Suprapubic skin (tissue), 4 donors: ENCODE measurements at places on chromosomes 1 and 21.

DNA sequence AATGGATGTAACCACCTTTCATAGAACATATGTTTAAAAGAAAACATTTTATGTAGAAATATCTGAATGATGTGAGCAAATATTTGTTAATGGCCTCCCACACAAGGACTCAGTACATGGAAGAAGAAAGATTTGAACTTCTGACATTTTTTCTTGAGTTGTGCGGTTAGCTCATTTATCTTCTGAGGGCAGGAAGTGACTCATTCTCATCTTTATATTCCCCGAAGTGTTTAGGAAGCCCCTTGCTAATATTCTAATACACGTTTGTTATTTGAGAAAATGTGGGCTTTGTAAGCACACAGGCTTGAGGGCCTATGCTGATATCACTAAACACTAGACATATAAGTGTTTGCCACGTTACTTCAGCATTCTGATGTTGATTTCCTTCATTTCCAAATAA lies 392.5 kb upstream of the PTBP2 start:
- DNase-seq, result no peak

DNA sequence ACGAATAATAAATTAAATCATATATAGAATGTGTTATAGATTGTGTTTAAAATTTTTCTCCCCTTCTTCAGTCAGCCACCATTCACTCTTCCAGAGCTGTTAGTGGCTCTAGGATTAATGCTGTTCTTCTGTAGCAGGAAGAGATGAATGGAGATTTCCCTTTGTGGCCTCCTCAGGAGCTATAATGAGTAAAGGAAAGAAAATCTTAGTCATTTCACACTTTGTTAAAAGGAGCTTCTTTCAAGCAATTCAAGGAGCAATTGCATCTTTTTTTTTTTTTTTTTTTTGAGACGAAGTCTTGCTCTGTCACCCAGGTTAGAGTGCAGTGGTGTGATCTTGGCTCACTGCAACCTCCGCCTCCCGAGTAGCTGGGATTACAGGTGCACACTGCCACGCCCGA lies 23.7 kb upstream of the TMCO2 start:
- DNase-seq, result no peak

DNA sequence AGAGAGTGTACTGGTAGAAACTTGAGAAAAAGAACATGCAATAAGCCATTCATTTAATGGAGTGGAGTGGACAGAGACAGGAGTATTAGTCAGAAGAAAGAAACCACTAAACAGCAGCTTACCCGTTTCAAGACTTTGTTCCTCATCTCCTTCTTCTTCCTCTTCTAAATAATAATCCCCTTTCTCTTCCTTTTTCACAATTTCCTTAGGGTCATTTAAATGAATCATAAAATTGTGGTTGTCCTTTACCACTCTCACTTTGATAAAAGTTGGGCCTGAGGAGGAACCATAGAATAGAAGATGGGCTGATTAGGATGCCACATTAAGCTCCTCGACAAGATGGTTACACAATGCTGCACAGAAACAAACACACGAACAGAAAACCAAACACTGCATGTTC lies 109.6 kb downstream of the WDR3 start:
- no peak for DNase-seq

DNA sequence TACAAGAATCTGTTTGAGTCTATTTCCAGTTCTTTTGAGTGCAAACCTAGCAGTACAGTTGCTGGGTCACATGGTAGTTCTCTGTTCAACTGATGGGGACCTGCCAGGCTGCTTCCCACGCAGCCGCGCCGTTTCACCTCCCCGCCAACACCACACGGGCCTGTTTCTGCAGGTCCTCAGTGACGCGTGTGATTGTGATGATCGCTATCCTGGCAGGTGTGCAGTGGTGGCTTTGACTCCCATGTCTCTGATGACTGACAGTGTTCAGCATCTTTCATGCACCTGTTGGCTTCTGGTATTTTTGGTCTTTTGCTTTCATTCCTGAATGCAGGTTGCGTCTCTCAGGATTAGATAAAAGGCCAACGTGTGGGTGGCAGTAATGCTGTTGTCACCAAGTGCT lies 41.6 kb downstream of the FAAP20 start:
- DNase-seq, result no peak

DNA sequence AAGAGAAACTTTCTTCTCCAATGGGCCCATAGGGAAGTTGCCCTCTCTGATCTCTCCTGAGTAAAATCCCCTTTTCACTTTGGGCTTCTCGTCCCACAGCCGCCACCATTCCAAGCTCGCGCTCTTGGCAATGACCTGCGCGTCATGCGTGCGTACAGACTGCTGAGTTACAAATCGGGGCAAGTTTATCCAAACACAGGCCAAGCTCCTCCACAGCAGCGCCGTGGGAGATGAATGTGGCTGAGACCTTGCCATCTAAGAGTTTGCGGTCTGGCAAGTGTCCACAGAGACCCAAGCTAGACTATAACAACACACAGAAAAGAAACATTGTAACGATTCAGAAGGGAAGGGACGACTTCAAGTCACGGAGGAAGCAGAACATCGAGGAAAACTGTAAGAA lies 116.3 kb upstream of the SOD1 start:
- no peak for DNase-seq

DNA sequence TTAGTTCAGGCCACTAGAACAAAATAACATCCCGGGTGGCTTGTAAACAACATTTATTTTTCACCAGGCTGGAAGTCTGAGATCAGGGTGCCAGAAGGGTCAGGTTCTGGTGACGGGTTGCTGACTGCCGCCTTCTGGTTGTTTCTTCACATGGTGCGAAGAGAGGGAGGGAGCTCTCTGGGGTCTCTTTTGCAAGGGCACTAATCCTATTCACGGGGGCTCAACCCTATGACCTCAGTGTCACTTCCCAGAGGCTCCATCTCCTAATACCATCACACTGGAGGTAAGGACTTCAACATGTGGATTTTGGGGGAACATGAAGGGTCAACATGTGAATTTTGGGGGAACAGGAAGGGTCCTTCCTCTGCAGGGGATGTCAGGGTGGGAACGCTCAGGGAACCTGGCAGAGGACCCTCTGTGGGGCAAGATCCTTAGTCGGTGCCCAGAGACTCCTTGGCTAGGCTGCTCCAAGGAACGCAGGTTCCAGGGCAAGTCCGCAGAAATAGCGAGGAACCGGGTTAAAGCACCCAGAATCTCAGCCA lies 8.7 kb upstream of the C2CD2 start:
- no peak for DNase-seq

DNA sequence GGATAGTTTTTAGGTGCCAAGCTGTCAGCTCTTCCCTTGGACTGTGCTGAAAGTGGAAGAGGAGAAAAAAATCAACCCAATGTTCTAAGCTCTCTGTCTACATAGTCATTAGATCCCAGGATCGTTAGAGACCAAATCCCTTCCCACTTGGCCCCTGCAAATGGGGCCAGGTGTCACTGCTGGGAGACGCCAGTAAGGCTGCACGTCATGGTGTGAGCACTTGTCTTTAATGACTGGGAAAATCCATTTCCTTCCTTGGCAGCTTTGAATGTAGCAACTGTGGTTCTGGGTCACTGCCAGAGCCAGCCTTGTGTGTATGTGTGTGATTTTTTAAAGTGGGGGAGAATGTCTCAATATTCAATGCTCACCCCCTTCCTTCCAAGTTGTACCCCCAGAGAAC lies 59.9 kb downstream of the MAN1C1 start:
- DNase-seq, result no peak

DNA sequence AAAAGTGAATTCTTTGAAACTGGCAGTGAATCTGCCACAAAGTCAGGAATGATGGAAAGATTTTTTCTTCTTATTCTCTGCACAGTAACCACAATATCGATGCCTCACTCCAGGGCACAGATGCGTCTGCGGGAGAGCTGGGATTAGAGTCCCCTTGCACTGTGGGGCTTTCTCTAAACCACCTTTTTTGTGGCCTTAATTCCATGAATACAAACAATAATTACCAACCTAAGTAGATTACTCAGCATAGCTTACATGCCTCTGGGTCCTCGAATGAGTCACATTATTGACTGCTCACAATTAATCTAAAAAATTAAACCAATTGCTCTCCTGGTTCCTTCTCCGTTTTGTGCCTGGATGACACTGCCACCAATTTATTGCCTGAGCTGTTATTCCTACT lies 125.8 kb downstream of the KAZN start:
- DNase-seq, result no peak

DNA sequence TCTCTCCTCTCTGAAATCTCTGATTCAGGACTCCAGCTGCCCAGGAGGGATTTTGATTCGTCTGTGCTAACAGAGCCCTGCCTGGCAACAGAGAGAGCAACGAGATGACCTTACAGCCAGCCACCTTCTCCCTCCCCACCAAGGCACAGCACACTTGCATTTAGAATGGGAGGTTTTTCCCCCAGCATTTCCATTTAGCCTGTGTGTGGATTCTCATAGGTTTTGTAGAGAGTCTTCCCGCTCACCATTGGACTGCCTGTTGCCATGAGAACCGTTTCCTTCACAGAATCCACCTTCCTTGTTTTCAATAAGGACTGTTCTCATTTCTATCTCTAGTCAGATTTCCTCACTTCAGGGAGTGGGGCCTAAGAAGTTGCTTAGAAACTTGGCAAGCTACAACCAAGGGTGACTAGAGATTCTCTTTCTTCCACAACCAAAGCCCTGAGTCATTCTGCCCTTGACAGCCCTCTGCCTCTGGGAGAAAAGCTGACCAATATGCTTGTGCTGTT lies 5.8 kb upstream of the IKBKE start:
- DNase-seq, result no peak
